ENCODE measurements at places on chromosomes 3 and 15.

- no peak for DNase-seq
Measured at GRCh38 chr3:127825756-127826155, 3.4 kb upstream of the MGLL start.

- no peak for DNase-seq
Measured at GRCh38 chr15:59867086-59867855, 136.8 kb upstream of the FOXB1 start.

GRCh38 chr3:42273361-42273760 lies 7.4 kb upstream of the CCK start:
- no peak for DNase-seq

- no peak for DNase-seq
Measured at GRCh38 chr3:141979050-141979671, 102.7 kb downstream of the ATP1B3 start.

- DNase-seq = no peak
Measured at GRCh38 chr3:76025561-76025960, 240.2 kb upstream of the ZNF717 start.

DNA sequence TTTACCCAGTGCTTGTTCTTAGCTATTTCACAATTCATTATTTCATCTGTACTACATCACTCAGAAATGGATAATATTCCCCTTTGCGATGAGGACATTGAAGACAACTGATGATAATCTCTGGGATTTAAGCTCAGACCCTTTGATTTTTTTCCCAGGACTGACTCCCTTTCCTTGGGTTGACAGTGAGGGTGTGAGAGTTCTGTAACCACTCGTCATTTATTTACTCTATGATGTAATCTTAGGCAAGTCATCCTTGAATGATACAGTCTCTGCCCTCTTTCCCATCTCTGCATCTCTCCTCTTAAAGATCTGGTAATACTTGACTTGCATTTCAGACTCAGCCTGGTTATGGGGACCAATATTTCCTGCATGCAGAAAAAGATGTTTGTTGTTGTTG lies 1041.7 kb downstream of the AGBL1 start:
- no peak for DNase-seq

GRCh38 chr3:179661777-179662176 lies 8.9 kb downstream of the USP13 start:
- DNase-seq = no peak

DNA sequence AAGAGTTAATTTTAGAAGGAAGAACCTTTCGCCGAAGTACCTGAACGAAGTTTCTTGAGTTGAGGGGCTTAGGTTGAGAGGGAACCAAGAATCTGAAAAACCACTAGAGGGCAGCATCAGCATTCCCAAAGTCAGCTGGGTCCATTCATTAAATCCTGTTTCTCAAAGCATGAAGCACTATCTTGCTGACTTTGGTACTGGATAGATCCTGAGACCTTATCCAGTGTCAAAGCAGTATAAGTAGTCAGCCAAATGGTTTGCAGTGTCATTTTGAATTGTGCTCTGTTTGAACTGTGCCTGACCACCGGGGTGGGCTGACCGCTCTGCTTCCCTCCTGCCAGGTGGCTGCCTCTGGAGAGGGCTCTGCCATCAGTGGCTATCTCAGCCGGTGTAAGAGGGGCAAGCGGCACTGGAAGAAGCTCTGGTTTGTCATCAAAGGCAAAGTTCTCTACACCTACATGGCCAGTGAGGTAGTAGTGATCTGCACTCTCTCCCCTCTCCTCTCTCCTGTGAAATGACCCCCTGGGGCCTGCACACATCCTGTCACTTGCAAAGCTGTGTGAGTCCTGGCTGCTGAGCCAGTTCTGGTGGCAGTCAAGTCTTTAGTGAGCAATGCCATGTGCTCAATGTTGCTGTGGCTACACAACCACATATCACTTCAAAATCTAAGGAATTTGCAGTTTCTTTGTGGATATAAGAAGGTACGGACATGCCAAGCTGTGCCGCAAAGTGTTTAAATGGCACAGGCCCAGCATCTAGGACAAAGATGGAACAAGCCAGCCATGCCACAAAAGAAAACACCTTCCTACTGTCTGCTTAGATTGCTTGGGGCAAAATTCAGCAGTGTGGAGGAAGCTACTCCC lies 21.4 kb upstream of the NR2C2 start:
- peak; percentile 28 for DNase-seq

GRCh38 chr15:51234176-51234927 lies 104.0 kb downstream of the CYP19A1 start:
- no peak for DNase-seq

GRCh38 chr3:69273896-69274295 lies 112.0 kb downstream of the FRMD4B start:
- DNase-seq = no peak

DNA sequence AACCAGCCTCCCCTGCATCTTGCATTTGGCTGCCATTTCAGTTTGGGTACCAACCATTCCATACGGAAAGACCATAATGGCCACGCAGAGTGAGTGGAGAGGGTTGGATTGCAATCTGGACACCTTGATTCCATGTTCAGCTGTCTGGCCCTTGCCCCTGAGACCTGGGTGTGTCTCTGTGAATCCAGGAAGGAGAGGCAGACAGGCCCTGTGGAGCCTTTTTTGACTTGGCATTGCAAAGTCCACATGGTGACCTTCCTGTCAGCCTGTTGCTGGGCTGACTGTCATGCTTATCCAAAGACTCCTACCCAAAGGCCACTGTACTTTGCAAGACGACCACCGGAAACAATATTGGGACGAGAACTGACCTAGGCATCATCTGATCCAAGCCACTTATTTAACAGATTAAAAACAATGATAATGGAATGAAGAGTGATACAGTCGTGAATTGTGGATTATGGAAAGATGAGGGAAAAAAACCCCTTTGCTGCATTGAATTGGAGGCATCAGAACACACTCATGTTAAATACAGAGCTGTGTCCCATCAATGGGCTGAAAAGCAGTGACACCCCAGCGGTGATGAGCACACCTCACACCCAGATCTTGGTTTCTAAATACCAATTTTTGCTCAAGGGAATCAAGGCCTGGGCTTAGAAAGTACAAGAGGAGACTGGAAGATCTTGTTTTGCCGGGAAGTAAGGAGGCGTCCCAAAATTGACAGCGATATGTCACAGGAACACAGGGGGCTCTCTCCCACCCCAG lies 86.0 kb downstream of the LRRK1 start:
- DNase-seq = no peak

DNA sequence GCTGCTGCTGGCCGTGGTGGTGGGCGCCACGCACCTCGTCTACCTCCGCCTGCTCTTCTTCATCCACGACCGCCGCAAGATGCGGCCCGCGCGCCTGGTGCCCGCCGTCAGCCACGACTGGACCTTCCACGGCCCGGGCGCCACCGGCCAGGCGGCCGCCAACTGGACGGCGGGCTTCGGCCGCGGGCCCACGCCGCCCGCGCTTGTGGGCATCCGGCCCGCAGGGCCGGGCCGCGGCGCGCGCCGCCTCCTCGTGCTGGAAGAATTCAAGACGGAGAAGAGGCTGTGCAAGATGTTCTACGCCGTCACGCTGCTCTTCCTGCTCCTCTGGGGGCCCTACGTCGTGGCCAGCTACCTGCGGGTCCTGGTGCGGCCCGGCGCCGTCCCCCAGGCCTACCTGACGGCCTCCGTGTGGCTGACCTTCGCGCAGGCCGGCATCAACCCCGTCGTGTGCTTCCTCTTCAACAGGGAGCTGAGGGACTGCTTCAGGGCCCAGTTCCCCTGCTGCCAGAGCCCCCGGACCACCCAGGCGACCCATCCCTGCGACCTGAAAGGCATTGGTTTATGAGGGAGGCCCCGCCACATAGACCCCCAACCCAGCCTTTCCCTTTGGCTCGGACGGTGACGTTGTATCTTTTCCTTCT lies 1.1 kb downstream of the GPR27 start:
- no peak for DNase-seq

- DNase-seq = no peak
Measured at GRCh38 chr3:162370141-162370540, 873.5 kb downstream of the OTOL1 start.

- DNase-seq = no peak
Measured at GRCh38 chr3:72355168-72355567, 493.1 kb downstream of the SHQ1 start.

GRCh38 chr3:197286678-197287077 lies 11.7 kb downstream of the DLG1 start:
- DNase-seq = no peak

- no peak for DNase-seq
Measured at GRCh38 chr3:137165117-137165806, 207.5 kb downstream of the IL20RB start.

DNA sequence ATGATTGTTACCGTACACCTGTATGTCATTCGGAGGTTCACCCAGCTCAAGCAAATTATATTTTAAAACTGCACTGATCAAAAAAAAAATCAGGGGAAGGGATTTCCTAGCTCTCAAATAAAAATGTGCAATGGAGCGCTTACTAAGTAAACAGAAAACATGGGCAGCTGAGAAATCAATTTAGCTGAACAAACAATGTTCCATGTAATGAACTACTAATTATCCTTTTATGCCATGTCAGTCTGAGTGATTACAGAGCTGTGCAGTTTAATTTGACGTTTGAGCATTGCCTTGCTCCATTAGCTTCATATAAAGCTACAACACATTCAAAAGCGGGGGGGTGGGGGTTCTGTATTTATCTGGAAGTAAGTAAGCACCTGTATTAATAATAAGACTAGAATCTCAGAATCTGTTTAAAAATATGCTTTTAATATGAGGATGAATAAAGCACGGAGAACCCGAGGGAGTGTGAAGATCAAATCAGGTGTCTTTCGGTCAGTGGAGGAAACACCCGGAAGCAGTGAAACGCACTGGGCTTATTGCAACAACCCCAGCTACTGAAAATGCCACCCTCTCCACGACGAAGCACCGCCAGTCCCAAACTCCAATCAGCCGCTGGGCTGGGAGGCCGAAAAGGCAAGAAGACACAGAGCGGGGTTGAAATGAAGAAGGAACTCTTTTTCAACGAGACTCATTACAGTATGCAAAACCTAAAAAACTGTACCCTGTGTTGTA lies 196.5 kb upstream of the ATP11B start:
- DNase-seq = no peak

DNA sequence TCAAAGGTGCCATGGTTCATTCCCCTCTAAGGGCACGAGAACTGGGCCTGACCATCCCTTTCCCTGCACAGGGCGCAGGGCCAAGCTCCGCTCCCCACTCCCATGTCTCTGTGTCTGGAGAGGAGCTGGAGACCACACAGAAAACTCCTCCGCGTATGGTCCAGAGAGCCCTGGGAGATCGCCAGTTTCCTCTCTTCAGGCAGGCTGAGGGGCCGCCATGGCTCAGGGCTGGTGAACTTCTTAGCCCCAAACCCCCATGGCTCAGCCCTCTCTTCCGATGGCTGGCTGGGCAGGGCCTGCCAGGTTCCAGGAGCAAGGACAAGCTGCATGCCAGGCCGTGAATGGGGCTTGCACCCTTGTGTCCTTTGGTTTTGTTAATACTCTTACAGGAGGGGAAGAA lies 52.9 kb downstream of the EXOG start:
- no peak for DNase-seq

DNA sequence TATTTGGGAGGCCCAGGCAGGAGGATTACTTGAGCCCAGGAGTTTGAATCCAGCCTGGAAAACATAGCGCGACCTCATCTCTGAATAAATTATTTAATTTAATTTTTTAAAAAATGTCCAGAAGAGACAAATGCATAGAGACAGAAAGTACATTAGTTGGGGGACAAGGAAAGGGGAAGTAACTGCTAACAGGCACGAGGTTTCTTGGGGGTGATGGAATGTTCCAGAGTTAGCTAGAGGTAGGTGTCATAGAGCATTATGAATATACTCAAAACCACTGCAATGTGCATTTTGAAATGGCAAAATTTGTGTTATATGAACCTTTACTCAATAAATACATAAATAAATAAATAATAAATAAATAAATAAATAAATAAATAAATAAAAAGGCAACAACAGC lies 31.7 kb upstream of the CYP11A1 start:
- DNase-seq = no peak

DNA sequence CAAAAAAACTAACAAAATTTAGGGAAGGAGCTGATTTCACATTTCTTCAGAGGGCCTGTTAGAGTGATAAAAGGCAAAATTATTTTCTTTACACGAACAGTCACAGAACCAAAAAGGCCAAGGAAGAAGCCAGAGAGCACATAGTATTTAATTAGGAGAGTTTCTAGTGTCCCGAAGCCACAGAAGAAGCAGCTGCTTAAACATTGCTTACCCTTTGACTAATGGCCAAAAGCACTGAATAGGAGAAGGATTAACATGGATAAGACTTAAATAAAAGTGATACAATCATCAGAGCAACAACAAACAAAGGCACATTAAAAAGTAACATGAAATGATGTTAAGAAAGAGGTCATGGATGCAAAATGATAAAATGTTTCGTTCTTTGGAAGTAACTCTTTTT lies 98.6 kb downstream of the CHL1 start:
- DNase-seq = no peak

GRCh38 chr3:146491303-146491702 lies 21.9 kb upstream of the PLSCR2 start:
- no peak for DNase-seq

DNA sequence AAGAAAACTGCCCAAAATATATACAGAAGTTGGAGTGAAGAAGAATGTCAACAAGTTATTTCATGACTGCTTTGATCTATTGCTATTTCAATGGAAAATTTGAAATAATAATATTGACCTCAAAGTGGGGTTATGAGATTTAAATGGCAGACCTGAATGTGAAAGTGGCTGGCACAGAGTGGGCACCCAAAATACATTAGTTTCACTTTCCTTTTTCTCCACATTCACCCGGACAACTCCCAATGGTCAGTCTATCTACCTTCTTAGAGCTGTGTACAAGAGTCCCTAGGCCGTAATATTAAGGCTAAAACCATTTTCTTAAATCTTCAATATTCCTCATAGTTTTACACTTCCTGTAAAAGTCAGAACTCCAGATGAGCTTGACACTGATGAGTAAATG lies 61.6 kb upstream of the ETV5 start:
- DNase-seq = no peak

DNA sequence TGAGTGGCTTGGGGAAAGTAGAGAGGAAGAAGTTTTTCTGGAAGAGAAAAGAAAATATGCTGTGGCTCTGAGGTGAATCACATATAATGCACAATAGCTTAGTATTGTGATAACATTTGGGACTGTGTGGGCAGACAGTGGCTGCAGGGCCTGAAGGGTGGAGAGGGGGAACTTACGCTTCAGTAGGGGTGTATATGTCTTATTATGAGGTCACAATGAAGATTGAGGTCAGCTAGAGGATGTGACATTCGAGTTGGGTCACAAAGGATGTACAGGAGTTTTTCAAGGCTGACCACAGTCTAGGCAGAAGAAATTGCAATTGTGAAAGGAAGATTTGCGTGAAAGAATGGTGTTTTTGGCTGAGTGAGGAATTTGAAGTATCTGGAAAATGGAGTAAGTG lies 414.8 kb downstream of the LPP start:
- DNase-seq = no peak

GRCh38 chr3:46375814-46376213 lies 5.1 kb downstream of the CCR5 start:
- no peak for DNase-seq

DNA sequence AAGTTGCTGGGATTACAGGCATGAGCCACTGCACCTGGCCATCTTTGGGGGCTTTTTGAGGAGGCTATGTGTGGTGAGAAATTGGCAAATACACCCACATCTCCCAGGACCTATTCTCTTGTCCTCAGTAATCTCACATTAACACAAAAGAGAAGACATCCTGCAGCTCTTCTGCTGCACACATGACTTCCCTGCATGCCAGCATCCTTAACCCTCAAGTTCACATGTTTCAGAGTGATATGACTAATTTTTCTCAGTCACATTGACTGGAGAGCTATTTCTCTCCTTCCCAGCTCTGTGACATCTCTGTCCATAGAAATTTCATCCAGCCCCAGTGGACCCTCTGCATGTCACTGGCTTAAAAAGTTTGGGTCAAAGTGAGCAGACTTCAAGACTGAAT lies 1.9 kb upstream of the SKIC8 start:
- no peak for DNase-seq

GRCh38 chr15:96535148-96535547 lies 204.6 kb downstream of the NR2F2 start:
- no peak for DNase-seq
